ENCODE measurements at places on chromosomes 3 and 15. TPM values are rescaled to one million over a fixed set of nuclear protein-coding genes. Genes with fewer than 3 reads are reported as not detected.

GRCh38 chr3:180934638-180935037, 22.2 kb downstream of the FXR1 start:
- H3K27ac ChIP-seq, result no peak overlapping the region
- peaks cover 35% of the 10 kb centered on the region for H3K36me3 ChIP-seq
- H3K27me3 ChIP-seq, result no peaks in the 10 kb centered on the region
- H3K4me3 ChIP-seq, result no peak overlapping the region

UBAP1L gene
- 2.7 TPM for total RNA-seq

GRCh38 chr3:7282988-7283387, 422.1 kb downstream of the GRM7 start:
- H3K27me3 ChIP-seq, result no peaks in the 10 kb centered on the region
- no peak for DNase-seq
- no peaks in the 10 kb centered on the region for H3K4me1 ChIP-seq
- no peak overlapping the region for H3K4me3 ChIP-seq

GRCh38 chr15:58039079-58040035, 26.2 kb downstream of the ALDH1A2 start:
- no peaks in the 10 kb centered on the region for H3K36me3 ChIP-seq
- H3K4me3 ChIP-seq, result no peak overlapping the region
- no peak for DNase-seq
- peaks cover 20% of the 10 kb centered on the region for H3K27me3 ChIP-seq

DNA sequence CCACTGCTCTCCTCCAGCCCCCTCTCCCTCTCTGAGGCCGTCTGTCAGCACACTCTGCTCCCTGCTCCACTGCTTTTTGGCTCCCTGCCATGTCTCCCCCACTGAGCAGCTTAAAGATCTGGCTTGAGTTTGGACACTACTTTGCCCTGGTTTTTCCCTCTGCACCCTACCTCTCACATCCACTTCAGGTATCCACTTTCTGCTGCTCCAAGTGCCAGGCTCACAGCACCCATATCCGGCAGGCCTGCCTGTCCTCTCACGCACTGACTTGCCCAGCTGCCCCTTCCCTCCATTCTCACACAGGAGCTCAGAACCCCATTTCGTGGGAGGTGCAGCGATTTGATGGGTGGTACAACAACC, 3.7 kb downstream of the DUOX1 start:
- no peak overlapping the region for H3K4me3 ChIP-seq
- H3K27ac ChIP-seq, result no peak overlapping the region
- DNase-seq, result no peak
- no peaks in the 10 kb centered on the region for H3K36me3 ChIP-seq
- H3K27me3 ChIP-seq, result peaks cover 41% of the 10 kb centered on the region
- H3K4me1 ChIP-seq, result peaks cover 9% of the 10 kb centered on the region

CD86 gene
- total RNA-seq, result 0.09 TPM

DNA sequence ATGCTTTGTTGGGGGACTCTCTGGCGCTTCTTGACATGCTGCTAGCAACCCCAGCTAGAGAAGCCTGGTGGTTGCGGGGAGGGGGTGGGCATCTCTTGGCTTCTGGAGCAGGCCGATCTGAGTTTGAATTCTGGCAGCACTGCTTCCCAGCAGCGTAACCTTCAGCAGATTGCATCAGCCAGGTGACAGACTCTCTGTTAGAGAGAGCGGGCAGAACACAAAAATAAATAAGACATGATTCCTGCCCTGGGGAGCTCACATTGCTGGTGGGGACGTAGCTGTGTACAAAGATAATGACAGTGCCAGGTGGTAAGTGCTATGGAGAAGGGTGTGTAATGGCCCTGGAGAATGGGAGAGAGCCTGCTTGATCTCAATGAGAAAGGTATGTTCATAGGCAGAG, 87.4 kb downstream of the THSD4 start:
- no peak for DNase-seq
- H3K4me3 ChIP-seq, result no peak overlapping the region
- H3K36me3 ChIP-seq, result no peaks in the 10 kb centered on the region

CRTAP gene
- 43.4 TPM for total RNA-seq

GRCh38 chr15:91243826-91244225, 143.8 kb downstream of the SV2B start:
- H3K27ac ChIP-seq, result no peak overlapping the region
- peaks cover 5% of the 10 kb centered on the region for H3K27me3 ChIP-seq
- H3K4me3 ChIP-seq, result no peak overlapping the region
- no peak for DNase-seq
- H3K4me1 ChIP-seq, result no peaks in the 10 kb centered on the region
- no peaks in the 10 kb centered on the region for H3K36me3 ChIP-seq

GRCh38 chr15:91456251-91456718, 356.2 kb downstream of the SV2B start:
- no peaks in the 10 kb centered on the region for H3K36me3 ChIP-seq
- no peak for DNase-seq
- no peak overlapping the region for H3K27ac ChIP-seq
- H3K27me3 ChIP-seq, result no peaks in the 10 kb centered on the region
- H3K4me3 ChIP-seq, result no peak overlapping the region

DNA sequence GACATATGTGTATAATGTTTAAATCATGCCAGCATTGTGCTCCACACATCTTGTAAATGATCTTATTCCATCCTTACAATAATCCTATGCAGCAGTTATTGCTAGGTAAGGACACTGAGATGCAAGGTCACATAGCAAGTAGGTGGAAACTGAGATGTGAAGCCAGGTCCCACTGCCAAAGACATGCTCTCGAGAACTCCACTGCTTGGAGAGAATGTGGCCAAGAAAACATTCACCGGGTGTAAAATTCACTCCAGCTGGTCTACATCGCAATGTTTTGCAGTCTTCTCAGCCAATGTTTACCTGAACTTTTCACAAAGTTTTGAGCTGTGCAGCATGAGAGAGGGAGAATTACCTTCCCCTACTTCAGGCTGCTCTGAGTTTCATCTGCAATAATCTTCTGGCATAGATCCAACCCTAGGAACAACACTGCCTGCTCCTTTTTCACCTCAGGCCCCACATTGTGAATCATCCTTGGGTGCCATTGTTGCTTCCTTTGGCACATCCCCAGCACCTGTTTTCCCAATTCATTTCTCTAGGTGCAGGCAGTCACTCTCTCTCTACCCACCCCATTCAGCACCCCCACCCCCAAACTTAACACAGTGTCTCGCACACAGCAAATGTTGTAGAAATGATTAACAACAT, 53.5 kb upstream of the PRTG start:
- peaks cover 12% of the 10 kb centered on the region for H3K27me3 ChIP-seq
- peaks cover 2% of the 10 kb centered on the region for H3K4me1 ChIP-seq
- no peak overlapping the region for H3K4me3 ChIP-seq
- H3K36me3 ChIP-seq, result no peaks in the 10 kb centered on the region

- H3K4me3 ChIP-seq, result no peak overlapping the region
- DNase-seq, result no peak
- H3K4me1 ChIP-seq, result peaks cover 21% of the 10 kb centered on the region
- H3K27me3 ChIP-seq, result no peaks in the 10 kb centered on the region
- H3K36me3 ChIP-seq, result no peaks in the 10 kb centered on the region
- H3K27ac ChIP-seq, result no peak overlapping the region
These were observed 330.3 kb downstream of the UACA start for GRCh38 chr15:70432924-70433495.

PAK6 gene
- total RNA-seq, result 0.30 TPM

GRCh38 chr15:31086344-31086743, 15.2 kb downstream of the TRPM1 start:
- H3K27ac ChIP-seq, result no peak overlapping the region
- H3K4me3 ChIP-seq, result no peak overlapping the region
- peaks cover 2% of the 10 kb centered on the region for H3K27me3 ChIP-seq
- DNase-seq, result no peak

DNA sequence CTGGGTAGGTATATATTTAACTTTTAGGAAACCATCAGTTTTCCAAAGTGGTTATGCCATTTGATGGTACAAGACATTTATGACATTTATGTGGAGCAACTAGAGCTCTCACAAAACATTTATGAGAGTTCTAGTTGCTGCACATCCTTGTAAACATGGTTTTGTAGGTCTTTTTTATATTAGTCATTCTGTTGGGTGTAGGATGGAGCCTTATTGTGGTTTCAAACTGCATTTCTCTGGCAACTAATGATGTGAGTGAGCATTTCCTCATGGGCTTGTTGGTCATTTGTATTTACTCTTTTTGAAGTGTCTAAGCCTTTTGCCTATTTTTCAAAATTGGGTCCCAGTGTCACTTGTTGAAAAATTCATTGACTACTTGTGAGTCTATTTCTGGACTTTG, 45.7 kb upstream of the MGLL start:
- peaks cover 7% of the 10 kb centered on the region for H3K27me3 ChIP-seq
- H3K27ac ChIP-seq, result no peak overlapping the region
- H3K4me3 ChIP-seq, result no peak overlapping the region
- peaks cover 10% of the 10 kb centered on the region for H3K4me1 ChIP-seq

UBA7 gene
- total RNA-seq, result 85.5 TPM

DNA sequence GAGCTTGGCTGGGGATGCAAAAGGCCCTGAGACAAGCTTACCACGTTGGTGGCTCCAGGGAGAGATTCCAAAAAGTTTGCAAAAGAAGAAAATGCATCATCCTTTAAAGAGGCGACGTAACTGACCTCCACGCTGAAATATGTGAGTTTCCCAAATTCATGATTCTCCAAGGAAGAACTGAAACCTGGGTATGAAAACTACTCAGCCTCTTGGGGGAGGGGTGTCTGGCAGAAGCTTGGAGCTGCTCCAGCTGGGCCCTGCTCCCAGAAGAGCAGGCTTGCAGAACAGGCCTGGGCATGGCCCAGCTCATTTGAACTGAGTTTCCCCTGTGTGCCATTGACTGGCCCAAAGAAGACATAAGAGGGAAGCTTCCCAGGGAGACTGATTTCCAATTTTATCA, 20.5 kb downstream of the CPN2 start:
- peaks cover 18% of the 10 kb centered on the region for H3K27me3 ChIP-seq
- H3K27ac ChIP-seq, result no peak overlapping the region
- H3K4me1 ChIP-seq, result no peaks in the 10 kb centered on the region
- DNase-seq, result no peak

GRCh38 chr3:5194801-5195509, 7.4 kb downstream of the EDEM1 start:
- peak; percentile 62 for DNase-seq
- H3K4me1 ChIP-seq, result peaks cover 90% of the 10 kb centered on the region
- peaks cover 94% of the 10 kb centered on the region for H3K36me3 ChIP-seq
- H3K27me3 ChIP-seq, result no peaks in the 10 kb centered on the region

DNA sequence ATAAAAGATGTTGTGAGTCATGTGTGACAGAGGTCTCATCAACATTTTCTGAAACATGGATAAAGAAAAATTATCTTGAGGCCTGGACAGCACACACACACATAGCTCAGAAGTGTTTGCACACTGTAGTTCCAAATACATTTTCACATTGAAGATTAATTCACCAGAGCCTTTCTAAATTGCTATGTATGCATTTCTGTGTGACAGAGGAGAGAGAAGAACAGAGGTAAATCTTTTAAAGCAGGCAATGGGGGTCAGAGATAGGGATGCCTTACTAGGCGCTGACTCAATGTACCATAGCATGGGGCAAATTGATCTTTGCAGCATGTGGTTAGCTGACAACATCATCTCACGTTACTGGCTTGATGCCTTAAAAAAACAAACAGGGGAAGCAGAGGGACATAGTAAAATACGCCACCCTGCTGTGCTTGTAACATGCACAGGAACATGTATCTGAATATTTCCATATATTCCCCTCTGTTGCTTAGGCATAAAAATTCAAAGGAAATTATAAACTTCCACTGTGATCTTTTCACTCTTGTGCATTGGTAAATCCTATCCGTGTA, 7.7 kb downstream of the POU1F1 start:
- H3K36me3 ChIP-seq, result no peaks in the 10 kb centered on the region
- H3K27me3 ChIP-seq, result peaks cover 2% of the 10 kb centered on the region
- no peak for DNase-seq
- no peak overlapping the region for H3K4me3 ChIP-seq

RASGRF1 gene
- not detected for total RNA-seq

RARRES1 gene
- not detected for total RNA-seq

MUSTN1 gene
- total RNA-seq, result 2.8 TPM

DNA sequence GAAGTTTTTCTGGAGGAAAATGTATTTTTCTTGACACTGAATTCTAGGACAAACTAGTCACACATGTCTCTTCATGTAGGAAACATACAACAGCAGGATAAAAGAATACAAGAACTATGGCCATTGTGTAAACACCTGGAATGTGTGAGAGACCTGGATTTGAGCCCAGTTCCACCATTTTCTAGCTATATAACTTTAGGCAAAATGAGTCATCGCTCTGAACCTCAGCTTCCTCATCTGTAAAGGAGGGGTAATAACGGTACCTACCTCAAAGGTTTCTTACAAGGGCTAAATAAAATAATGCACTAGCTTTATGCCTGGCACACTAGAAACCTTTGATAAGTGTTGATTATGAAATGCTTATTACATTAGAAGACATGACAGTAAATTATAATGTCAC, 57.8 kb downstream of the RIOX2 start:
- no peak overlapping the region for H3K27ac ChIP-seq
- H3K4me1 ChIP-seq, result peaks cover 30% of the 10 kb centered on the region
- no peak overlapping the region for H3K4me3 ChIP-seq
- peaks cover 9% of the 10 kb centered on the region for H3K36me3 ChIP-seq

DNA sequence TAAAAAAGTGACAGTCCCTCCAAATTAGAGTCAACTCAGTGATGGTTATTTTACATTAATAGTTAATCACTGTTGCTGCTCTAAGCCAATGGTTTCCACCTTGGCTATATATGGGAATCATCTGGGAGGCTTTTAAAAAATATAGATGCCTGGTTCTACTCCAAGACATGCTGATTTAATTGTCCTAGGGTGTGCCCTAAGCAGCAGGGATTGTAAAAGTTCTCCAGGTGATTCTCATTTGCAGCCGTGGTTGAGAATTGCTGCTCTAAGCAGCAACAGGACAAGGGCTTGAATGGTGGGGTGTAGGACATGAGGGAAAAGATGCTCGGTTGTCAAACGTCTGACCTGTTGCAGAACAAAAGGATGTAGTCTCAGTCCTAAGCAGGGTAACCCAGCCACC, 405.1 kb upstream of the MCTP2 start:
- H3K27ac ChIP-seq, result no peak overlapping the region
- H3K4me1 ChIP-seq, result no peaks in the 10 kb centered on the region
- H3K27me3 ChIP-seq, result no peaks in the 10 kb centered on the region
- H3K36me3 ChIP-seq, result no peaks in the 10 kb centered on the region

DNA sequence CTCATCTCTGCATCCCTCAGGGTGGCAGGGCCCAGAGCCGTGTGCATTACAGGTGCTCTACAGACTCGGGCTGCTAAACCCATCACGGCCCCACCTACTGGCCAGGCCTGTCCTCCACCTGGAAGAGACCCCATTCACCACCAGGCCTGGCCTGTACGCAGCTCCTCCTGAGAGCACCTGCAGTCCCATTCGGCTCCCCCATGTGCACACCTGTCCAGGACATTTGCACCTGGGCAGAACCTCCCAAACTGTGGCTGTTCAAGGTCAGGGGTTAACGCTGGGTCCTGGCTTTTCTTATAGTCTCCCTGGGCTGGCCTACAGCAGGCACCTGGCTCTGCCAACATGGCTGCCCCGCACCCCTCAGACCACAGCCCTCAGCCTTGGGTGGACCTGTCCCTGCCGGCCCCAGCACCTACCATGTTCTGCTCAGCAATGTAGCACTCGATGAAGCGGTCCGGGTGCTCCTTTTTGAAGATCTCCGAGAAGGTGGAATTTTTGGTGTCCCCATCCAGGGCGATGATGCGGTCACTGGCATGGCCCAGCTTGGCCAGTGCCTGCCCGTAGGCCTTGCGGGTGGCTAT, 25.7 kb downstream of the TKT start:
- H3K36me3 ChIP-seq, result peaks cover 49% of the 10 kb centered on the region
- no peaks in the 10 kb centered on the region for H3K4me1 ChIP-seq
- no peak overlapping the region for H3K4me3 ChIP-seq
- no peak for DNase-seq

All from activated CD4-positive, alpha-beta T cell treated with anti-CD3 and anti-CD28 coated beads for 36 hours (primary cell).